ENCODE measurements at places on chromosomes 5 and 9. TPM values are rescaled to one million over a fixed set of nuclear protein-coding genes. Genes with fewer than 3 reads are reported as not detected.

- no peak for DNase-seq
Observed at GRCh38 chr9:97766092-97766491, 69.0 kb upstream of the XPA start.

DNA sequence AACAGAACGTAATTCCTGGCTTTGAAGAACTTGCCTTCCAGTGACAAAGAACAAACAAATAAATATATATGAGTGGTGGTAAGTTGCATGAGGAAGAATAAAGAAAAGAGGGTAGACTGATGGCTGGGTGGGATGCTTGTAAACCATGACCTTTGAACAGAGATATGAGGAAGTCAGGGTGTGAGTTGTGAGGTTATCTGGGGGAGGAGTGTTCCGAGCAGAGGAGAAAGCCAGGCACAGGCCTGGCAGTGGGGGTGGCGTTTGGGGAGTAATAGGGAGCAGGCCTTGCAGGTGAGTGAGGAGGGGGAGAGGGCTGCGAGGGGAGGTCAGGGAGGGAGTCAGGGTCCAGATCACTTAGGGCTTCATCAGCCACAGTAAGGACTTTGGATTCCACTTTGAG, 213.4 kb downstream of the PTTG1 start:
- no peak for DNase-seq

DNA sequence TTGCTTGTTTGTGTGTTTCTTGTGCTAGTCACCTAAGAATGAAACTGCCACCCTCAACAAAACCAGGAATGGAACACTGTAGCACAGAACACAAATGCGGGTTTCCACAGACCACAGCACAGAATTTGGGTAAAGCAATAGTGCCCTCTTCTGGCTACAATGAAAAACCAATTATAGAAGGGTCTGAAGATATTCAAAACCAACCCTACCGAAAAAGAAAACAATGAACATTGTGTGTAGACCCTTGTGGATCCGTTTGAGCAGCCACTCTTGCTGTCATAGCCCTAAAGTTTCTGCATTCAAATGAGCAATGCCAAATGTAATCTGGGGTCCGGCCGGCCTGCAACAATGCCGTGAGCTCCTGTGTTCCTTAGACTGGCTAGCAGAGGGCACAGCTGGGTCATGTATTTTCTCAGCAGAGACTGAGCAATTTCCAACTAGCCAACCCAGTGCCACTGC, 8.3 kb upstream of the ENC1 start:
- no peak for DNase-seq

- DNase-seq: no peak
Observed at GRCh38 chr9:109619310-109619709, 121.2 kb upstream of the PTPN3 start.

- peak; percentile 45 for DNase-seq
Observed at GRCh38 chr9:129140397-129141065, 29.3 kb downstream of the PTPA start.

DNA sequence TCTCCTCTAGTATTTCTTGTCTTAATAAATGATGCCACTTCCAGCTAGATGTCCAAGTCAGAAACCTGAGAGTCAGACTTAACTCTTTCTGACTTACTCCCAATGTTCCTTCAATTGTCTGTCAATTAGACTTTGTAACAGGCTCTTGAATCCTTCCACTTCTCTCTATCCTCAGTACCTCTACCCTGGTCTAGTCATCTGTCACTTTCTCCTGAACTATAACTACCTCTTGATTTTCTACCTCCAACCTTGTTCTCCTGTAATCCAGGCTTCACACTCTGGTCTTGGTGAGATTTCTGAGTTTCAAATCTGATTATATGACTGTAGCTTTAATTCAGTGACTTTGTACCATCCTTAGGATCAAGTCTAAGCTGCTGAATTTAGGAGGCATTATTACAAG, 64.9 kb downstream of the NDUFAF2 start:
- DNase-seq: no peak

- DNase-seq: no peak
Observed at GRCh38 chr5:16744164-16744880, 127.5 kb upstream of the RETREG1 start.

DNA sequence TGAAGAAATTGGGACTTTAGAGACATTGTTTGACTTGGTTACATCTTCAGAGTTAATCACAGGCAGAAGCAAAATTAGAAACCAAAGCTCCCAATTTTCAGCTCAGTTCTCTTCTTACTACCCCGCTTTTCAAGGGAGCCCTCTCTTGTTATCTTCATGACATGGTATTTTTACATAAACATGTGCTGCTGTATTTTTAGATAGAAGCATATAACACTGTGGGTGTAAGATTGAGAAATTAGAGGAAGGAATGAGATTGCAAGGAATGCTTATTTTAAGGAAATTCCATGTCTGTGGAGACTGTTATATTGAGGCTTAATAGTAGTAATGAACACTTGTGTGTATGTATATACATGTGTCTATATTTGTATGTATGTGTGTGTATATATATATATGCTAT, 401.6 kb downstream of the TMEM232 start:
- no peak for DNase-seq

The CDH6 gene
- 1.6 TPM for total RNA-seq

The ARHGEF37 gene
- 9.0 TPM for total RNA-seq

The IL9 gene
- not detected for total RNA-seq

The CYSRT1 gene
- 0.18 TPM for total RNA-seq

The FOXD4L3 gene
- total RNA-seq: not detected

The MCIDAS gene
- not detected for total RNA-seq

The ZBED3 gene
- total RNA-seq: 3.4 TPM

The SPINK5 gene
- 0.41 TPM for total RNA-seq
